ENCODE measurements at places on chromosomes 7 and 10. TPM values are rescaled to one million over a fixed set of nuclear protein-coding genes. Genes with fewer than 3 reads are reported as not detected.

The ZNF273 gene
- 4.0 TPM for total RNA-seq

The FEZF1 gene
- total RNA-seq = not detected

The LFNG gene
- 12.6 TPM for total RNA-seq

The SRRM3 gene
- 5.4 TPM for total RNA-seq

The FAM241B gene
- not detected for total RNA-seq

The CPN1 gene
- not detected for total RNA-seq

The OR2A42 gene
- total RNA-seq = not detected

The GRB10 gene
- 243 TPM for total RNA-seq

The RHBDD2 gene
- 44.6 TPM for total RNA-seq

The CALHM1 gene
- not detected for total RNA-seq

The KLF14 gene
- not detected for total RNA-seq

The SAP25 gene
- 2.4 TPM for total RNA-seq

The LGI1 gene
- not detected for total RNA-seq

The ELOVL3 gene
- not detected for total RNA-seq

The PSAP gene
- 623 TPM for total RNA-seq

The BEND7 gene
- 31.7 TPM for total RNA-seq

The ENTPD1 gene
- total RNA-seq = 23.0 TPM

The CALML5 gene
- not detected for total RNA-seq

The LIPK gene
- not detected for total RNA-seq

The SUN3 gene
- not detected for total RNA-seq

The HOXA7 gene
- 15.6 TPM for total RNA-seq

The ASB4 gene
- not detected for total RNA-seq

The LHFPL3 gene
- total RNA-seq = not detected

The WIPF3 gene
- total RNA-seq = not detected

The FAM25G gene
- not detected for total RNA-seq

Data from endothelial cell of umbilical vein (primary cell).